ENCODE measurements at places on chromosomes 11 and 22. TPM values are rescaled to one million over a fixed set of nuclear protein-coding genes. Genes with fewer than 3 reads are reported as not detected.
A peak's percentile ranks its signal among the peaks of the same experiment; 100 is the strongest.

DNA sequence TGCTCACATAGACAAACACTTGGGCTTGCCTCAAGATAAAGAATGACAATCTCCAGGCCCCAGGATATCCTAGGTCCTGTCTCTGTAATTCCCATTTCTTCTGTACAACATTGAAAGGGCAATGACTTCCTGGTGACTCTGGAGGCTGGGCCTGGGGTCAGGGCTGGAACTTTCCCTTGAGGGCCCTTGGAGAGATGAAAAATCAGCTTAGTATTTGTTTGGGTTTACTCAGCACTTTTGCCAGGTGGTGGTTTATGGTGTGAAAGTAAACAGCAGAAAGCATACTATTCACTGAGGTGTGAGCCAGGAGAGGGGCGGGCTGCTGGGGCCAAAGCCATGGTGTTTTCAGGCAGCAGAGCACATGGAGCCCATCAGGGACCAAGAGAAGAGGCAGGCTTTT, 214.7 kb upstream of the NARS2 start:
- no peak for DNase-seq

GRCh38 chr11:103396237-103396636, 287.0 kb downstream of the DYNC2H1 start:
- peak; percentile 84 for DNase-seq

DNA sequence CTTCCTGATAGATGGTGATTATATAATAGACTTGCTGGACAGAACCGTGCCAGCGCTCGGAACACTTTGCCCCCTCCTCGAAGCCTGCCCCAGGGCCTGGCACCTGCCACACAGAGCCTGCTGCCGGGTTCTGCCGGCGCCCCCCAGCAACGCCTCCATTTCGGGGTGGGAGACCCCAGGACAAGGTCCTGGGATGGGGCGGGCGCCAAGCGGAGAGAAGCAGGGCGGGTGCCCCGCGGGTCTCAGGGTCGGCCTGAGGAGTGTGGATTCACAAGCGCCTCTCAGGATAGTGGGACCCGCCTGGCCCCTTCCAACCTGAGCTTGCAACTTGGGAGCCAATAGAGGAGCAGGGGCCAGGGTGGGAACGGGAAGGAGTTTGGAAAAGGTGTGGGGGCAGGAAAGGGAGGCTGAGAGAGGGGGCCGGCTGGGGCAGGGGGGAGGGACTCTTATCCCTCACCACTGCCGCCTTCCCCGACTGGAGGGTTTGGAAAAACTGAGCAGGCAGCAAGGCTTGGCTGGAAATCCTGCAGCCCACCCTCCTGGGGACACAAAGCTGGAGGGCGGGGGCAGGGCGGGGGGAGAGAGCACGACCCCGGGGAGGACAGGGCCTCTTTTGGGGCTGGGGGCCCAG, 3.3 kb upstream of the BCL9L start:
- peak; percentile 72 for DNase-seq

The GRK3 gene
- 4.6 TPM for total RNA-seq

The SMC1B gene
- total RNA-seq, result 0.20 TPM

The SF3A1 gene
- 25.9 TPM for total RNA-seq

GRCh38 chr11:64631675-64632074, 40.7 kb downstream of the SLC22A12 start:
- no peak for DNase-seq

All from M059J (cell line).